ENCODE measurements at places on chromosomes 4 and X.

- no peak for DNase-seq
Measured at GRCh38 chrX:151180400-151180799, 4.0 kb downstream of the GPR50 start.

GRCh38 chrX:41332408-41333002 lies 1.5 kb upstream of the DDX3X start:
- DNase-seq, result peak; percentile 55

- no peak for DNase-seq
Measured at GRCh38 chr4:2908686-2909085, 54.5 kb downstream of the NOP14 start.

GRCh38 chr4:40190880-40191815 lies 5.7 kb upstream of the RHOH start:
- DNase-seq, result peak; percentile 13

- DNase-seq, result no peak
Measured at GRCh38 chrX:14079891-14080430, 50.3 kb upstream of the GEMIN8 start.

DNA sequence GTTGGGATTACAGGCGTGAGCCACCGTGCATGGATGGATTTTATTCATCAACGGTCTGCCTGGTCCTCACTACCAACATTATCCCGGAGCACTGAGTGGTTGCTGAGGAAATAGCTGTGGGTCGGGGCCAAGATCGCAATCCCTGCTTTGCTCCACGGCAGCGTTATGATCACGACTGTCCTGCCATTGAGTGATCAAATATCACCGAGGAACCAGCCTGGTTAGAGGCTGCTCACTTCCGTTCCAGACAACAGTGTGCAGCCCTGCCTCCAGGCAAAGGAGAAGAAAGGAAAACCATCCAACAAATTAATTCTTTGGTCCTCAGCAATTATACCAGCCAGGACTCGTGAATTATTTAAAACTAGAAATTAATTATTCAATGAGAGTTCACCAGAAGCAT lies 70.6 kb upstream of the TBL1X start:
- DNase-seq, result no peak

DNA sequence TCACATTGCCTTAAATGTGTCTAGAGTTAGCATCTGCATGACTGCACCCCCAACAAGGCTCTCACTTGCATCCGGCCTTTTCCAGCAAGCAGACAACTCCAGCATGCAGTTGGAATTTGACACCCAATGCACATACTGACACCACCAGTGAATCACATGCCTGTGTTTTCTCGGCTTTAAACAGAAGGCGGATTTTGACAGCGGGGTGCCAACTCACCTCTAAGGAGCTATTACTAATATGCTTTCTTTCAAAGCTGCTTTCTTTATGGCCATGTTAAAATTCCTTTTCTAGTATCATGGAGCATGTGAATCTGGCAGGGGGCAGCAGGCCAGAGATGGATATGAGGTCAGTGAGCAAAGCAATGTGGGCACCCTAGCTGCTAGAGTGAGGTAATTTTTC lies 78.0 kb upstream of the CLNK start:
- DNase-seq, result no peak

GRCh38 chr4:19194672-19195071 lies 1057.0 kb upstream of the SLIT2 start:
- DNase-seq, result no peak

DNA sequence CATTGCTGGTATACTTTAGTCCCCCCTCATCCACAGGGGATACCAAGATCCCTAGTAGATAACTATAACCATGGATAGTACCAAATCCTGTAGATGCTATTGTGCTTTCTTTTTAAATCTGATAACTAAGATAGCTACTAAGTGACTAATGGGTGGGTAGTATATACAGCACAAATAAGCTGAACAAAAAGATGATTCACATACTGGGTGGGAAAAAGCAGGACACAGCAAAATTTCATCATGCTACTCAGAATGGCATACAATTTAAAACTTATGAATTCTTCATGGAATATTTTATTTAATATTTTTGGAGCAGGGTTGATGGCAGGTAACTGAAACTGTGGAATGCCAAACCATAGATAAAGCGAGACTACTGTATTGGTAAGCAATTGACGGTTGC lies 161.6 kb downstream of the IL15 start:
- DNase-seq, result no peak

GRCh38 chrX:3346501-3347259 lies at the start of gene MXRA5:
Gene MXRA5 (minus strand): TSS chrX:3346652. CDS start chrX:3343833, 2,819 bp downstream.
- DNase-seq, result no peak

DNA sequence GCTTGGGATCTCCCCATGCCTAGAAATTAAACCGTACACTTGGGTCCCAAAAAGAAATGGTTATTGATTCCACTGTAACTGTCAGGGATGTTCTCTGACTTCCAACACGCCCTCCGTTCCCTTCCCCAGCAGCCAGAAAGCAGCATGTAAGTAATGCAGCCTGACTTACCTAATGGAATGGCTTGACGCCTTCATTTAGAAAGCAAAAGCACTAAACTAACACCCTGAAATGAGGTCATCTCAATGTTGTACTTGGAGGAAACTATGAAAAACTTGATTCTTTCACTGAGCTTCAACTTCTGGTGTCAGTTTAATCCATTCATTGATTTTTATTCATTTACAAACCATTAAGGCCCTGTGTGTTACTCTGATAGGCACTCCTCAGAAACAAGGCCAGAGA lies 110.8 kb upstream of the NOCT start:
- no peak for DNase-seq

- DNase-seq, result no peak
Measured at GRCh38 chr4:31678356-31678755, 958.2 kb downstream of the PCDH7 start.
